ENCODE measurements at places on chromosomes 2 and 18.

DNA sequence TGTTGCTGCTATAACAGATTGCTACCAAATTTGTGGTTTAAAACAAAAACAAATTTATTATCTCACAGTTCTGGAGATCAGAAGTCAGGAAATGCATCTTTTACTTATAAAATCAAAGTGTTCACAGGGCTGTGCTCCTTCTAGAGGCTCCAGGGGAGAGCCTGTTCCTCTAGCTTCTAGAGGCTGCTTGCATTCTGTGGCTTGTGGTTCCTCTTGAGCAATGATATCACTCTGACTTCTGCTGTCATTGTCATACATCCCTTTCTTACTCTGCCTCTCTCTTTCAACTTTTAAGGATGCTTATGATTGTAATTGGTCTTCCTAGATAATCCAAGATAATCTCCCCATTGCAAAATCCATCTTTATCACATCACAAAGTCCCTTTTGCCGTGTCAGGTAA lies 6.1 kb upstream of the DCC start:
- DNase-seq, result no peak

DNA sequence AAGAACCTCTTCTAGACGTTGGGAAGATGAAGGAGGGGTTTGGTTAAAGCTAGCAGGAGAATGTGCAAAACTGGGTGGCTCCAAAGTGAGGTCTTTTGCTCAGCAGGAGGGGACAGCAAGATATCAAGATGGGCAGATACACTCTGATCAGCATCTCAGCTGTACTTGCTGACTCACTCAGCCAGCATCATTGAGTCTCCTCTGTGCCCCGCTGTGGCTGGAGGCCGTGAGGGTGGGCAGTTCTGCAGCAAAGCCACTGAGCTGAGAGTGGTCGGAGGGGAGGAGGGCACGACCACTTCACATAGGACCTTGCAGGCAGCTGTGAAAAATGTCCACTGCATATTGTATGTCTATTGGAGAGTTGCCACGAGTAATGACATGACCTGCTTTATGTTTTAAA lies 152.0 kb downstream of the CAPN13 start:
- no peak for DNase-seq

- no peak for DNase-seq
Observed at GRCh38 chr2:5673145-5674025, 18.8 kb upstream of the SOX11 start.

DNA sequence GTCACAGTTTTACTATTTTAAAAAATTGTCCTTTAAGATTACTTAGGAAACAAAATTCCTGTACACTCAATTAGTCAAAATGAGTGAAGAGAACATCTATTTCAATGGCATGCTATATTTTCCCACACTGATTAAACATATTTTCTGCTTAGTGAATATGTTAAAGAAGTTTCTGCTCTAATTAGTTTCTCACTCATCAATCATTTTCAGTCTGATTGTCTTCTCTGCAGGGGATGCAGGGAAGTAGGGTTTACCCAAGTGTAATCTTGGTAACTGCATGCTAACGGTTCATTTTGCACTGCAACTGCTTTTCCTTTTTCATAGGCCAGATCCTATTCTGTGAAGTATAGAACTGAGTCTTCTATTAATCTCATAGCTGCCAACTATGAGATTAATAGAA lies 78.5 kb downstream of the ARL6IP6 start:
- DNase-seq, result no peak

- DNase-seq, result no peak
Observed at GRCh38 chr18:30679285-30679930, 363.1 kb downstream of the DSC3 start.

DNA sequence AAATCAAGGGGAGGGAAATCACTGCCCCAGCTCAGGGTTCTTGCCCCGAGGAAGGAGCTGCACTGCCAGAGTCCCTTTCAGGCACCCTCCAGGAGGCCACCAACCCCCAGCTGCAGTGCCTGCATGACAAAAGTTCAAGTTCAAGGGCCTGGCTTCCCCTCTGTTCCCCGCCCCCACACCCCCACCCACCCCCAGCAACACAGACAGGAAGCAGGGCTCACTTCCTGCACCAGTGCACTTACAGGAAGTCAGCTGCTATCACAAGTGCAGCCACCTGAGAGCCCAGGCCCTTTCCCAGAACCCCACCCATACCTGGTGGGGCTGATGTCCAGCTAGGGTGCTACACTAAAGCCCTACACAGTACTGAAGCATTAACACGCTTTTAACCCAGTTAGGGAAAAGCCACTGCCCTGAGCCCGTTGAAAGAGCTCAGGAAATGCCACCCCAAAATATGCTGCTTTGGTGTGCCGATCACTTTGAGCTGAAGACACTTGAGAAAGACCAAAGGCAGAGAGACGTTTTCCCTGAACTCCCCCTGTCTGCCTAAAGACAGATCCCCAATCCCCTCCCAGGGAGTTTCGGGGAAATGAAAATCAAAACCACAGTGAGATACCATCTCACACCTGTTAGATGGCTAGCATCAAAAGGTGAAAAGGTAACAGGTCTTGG lies 109.9 kb upstream of the CAB39 start:
- DNase-seq, result peak; percentile 85

GRCh38 chr18:35437836-35438235 lies 59.9 kb downstream of the INO80C start:
- no peak for DNase-seq

GRCh38 chr18:66722671-66723070 lies 118.8 kb upstream of the CDH19 start:
- DNase-seq, result no peak

DNA sequence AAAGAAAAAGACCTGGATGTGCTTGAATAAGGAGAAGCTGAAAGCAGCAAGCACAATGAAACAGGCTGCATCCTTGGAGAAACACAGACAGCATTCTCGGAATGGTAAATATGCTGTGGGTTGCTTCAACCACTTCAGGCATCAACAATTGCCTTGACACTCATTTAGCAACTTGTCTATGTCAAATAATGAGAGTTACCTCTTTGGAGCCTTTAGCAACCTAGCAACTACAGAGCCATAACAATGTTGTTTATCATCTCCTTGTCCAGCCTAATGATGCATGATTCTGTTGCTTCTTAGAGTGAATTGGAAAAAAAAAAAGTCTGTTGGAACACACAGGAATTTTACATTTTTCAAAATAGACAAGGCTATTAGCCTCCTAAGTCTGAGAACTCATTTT lies 410.6 kb downstream of the PIK3C3 start:
- no peak for DNase-seq

GRCh38 chr2:234001380-234002160 lies 48.9 kb upstream of the SPP2 start:
- DNase-seq, result no peak

DNA sequence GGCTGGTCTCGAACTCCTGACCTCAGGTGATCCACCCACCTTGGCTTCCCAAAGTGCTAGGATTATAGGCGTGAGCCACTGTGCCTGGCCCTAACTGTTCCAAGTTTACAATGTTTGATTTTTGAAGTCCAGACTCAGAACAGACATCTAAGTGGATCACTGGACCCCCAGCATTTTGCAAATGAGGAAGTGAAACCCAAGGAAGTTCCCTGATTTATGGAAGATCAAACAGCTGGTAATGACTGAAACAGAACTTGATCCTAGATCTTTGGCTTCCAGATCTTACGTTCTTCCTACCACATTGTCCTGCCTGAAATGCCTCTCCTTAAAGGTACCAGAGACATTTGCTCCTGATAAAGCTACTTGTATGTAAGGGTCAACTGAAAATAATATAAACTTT lies 58.3 kb upstream of the NCOA1 start:
- no peak for DNase-seq

GRCh38 chr18:21735452-21736015 lies 5.1 kb upstream of the MIB1 start:
- peak; percentile 43 for DNase-seq

Data from CD4-positive, alpha-beta T cell treated with Interferon alpha-2 for 1 hour (primary cell).